ENCODE measurements at places on chromosomes 6 and 20.

DNA sequence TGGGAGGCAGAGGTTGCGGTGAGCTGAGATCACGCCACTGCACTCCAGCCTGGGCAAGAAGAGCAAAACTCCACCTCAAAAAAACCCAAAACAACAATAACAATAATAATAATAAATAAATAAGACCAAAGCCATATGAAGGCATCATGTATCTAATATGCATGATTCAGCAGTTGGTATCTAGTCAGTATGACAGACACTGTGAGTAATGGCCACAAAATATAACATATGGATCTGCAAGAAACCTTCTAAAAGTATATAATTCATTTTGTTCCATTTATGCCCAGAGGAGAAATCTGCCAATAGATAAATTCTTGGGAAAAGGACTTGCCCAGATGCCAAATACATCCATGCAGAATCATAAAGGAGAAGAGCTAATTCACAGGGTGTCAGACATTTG lies 252.3 kb downstream of the BTBD9 start:
- DNase-seq, result no peak

GRCh38 chr6:118787724-118788423 lies 106.1 kb upstream of the ASF1A start:
- DNase-seq, result no peak

GRCh38 chr20:5328268-5328667 lies 11.5 kb upstream of the PROKR2 start:
- no peak for DNase-seq

- DNase-seq, result no peak
Observed at GRCh38 chr6:34390531-34391472, 1.7 kb downstream of the NUDT3 start.

DNA sequence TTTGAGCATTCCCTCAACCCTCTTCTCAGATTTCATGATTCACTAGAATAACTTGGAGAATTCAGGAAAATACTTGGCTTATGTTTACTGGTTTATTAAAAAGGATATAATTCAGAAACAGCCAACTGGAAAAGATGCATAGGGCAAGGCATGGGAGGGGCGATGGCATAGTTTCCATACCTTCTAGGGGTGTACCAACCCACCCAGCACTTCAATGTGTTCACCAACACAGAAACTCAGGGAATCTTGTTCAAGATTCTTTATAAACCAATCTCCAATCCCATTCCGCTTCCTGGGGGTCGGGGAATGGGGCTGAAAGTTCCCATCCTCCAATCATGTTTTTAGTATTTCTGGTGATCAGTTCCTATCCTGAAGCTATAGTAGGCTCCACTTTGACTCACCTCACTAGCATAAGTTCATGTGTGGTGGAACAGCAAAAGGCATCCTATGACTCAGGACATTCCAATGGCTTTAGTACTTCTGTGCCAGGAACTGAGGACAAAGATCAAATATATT lies 164.4 kb downstream of the SIM1 start:
- DNase-seq, result no peak

DNA sequence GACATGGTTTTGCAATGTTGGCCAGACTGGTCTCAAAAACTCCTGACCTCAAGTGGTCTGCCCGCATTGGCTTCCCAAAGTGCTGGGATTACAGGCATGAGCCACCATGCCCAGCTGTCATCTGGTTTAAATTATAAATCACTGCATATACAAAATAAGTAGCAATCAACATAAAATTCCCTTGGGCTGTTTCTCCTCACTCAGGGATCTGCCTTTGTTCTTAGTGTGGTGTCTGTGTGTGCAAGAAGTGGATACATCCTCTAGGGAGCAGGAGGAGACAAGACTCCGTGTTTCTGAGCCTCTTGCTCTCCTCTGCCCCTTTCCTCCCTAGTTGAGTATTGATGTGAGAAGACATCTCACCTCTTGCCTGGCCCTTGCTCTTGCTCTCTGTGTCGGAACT lies 65.2 kb upstream of the ADGRF4 start:
- DNase-seq, result no peak

- DNase-seq, result no peak
Observed at GRCh38 chr6:44859901-44860410, 468.2 kb upstream of the RUNX2 start.

DNA sequence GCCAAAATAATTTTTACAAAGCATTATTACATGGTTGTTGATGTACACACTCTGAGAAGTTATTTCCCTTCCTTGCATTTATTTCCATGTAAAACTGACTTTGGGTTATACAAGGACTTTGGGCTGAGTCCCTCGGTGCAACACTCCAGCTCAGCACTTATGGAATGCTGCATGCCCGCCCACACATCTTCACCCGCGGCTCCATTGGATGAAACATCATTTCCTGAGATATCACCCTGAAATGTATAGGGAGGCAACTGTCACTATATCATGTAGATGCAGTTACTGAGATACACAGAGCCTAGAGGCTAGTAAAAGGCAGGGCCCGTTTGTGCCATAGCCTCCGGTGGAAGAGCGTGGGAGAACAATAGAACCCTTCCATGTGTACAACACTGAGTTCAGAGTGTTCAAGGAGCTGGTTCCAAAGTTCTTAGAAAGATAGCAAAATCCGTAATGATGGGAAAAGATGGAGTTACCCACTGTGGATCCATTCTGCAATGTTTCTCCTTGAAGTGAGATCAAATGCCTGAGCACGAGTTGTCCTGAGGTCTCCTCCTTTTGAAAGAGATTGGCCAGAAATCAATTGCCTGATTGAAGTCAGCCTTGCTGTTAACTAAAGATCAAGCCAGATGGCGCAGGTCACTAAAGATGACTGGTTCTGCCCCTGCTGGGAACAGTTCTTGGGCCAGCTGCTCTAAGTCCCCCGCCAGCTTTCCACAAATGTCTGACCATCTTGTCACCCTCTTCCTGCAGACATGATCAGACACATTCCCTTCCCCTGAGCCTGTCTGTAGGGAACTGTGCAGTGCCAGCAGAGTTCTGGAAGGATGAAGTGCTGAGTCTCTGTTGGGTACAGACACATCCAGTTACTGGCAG lies 100.9 kb upstream of the IYD start:
- no peak for DNase-seq

- no peak for DNase-seq
Observed at GRCh38 chr20:59705651-59706399, 101.5 kb downstream of the PHACTR3 start.

DNA sequence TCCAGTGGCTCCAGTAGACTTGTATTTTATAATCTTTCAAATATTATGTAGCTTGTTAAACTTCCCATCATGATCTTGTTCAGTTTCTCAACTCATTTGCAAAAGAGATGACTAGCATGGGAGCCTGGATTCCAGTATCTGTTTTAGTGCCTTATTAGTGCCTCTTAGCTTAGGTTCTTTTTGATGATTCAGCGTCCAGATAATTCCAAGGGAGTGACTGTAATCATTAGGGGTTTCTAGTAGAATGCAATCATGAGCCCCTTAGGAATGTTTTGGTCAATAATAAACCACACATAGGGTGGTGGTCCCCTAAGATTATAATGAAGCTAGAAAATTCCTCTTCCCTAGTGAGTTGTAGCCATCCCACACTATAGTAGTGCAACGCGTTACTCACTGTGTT lies 7.0 kb downstream of the CD2AP start:
- DNase-seq, result no peak

DNA sequence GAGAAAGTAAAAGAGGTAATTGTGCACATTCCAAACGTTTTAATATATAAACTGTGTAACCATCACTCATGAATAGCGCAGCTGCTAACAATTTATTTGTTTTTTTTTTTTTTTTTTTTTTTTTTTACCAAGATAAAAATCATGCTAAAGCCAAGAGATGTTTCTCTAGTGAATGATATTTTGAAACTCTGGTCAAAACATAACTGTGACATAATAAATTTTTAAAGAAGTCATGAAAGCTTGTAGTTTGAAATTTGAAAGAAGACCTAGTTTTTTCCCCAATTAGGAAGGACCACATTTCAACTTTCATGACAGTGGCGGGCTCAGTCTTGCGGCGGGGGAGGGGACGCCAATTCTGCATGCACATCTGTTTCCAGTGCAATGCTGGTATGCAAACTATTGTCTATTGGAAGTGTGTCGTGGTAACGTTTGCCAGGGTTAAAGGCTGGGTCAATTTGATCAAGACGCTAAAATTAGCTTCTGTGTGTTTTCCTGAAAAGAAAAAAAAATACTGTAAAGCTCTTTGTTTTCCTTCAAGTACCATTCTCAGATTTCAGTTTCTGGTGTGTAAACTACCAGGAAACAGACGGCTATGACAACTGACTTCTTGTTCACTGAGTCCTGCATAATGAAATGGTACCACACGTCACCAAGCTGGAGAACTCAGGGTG lies 211.9 kb downstream of the FOXC1 start:
- DNase-seq, result no peak

DNA sequence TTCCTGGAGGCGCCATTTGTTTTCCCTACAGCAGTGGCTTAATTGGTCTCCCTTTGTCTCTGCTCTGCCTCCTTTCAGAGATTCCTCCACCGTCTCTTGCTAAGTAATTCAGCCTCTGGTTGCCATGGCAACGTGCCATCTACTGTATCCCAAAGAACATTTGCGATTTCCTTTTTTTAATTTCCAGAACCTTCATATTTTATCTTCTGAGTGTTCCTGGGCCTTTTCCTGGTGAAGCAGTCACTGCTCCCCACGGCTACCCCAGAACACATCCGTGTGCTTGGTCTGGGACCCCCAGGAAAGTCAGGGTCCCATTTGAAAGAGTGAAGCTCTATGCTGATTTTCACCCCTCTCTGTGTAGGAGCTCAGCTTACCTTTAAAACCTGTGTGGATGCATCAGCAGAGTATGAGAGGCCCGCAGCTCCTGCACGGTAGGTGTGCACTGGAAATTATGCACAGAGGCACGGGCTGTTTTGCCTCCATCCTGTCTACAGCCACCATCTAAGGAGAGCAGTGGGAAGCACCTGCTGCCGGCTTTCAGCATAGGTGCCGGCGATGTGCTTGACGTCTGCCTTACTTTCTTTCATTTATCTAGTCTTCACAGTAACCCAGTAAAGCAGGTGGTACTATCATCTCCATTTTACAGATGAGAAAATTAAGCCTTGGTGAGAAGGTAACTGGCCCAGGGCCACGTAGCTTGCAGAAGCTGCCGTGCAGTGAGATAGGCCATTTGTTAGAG lies 122.8 kb downstream of the SYCP2 start:
- no peak for DNase-seq

DNA sequence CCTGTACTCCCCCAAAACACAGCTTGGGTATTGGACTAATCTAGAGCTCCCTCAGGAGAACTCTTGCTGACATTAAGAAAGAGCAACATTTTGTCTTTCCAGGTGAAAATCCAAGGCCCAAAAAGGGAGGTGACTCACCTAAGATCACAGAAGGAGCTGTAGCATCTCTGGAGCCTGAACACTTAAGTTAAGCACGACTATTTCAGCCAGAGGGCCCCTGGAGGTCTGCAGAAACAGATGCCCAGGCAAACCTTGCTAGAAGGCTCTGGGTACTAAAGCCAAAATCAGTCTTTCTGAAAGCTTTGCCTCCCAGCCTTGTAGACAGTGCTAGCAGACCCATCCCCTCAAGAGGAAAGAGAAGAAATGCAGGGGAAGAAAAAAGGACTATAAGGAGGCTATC lies 8.8 kb downstream of the EDN1 start:
- no peak for DNase-seq

DNA sequence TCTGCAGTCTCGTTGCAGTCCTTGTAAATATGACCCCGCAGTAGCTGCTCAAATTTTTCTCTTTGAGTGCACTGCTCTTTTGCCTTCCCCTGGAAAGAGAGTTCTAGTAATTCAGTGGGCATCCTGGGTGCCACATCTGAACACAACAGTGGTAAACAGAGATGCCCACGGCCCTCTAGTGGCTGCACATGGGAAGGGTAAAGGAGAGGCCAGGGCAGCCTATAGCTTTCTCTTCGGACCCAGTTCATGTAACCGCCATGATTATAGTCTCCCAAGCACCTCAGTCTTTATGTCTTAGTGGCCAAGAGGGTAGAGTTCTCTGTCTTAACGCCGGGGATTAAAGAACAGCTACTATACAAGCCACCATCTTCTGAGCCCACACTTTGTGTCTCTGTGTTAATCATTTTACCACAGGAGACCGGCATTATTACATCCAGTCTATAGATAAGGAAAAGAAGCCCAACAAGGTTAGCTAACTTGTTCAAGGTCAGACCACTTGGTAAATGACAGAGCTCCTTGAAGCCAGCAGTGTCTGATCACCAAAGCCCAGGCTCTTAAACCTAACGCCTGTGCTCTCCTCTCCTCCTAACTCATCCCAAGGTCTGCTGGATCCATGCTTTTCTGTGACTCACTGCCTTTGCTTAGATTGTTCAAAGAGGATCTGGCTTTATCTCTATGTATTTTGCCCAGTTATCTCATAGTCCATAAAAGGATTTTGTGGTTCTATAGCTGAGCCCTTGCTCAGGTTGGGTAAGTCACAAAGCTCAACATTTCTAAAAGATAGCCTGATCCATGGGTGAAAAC lies 81.8 kb downstream of the ISM1 start:
- no peak for DNase-seq

DNA sequence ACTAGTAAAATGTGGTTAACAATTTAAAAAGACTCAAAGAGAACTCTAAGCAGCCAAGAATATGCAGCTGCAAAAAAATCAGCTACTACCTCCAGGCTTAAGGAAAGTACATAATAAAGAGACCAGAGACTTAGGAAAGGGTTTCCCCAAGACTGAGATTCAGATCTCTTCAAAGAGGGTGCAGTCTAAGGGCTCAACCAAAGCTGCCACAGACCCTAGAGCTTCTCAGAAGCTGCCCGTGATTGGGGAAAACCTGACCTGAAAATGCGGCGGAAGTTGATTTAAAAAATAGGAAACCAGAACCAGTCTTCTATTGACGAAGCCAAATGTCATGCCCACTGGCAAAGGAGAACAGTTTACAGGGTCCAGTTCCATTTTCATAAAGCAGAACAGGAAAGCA lies 516.8 kb upstream of the MARCKS start:
- DNase-seq, result no peak

DNA sequence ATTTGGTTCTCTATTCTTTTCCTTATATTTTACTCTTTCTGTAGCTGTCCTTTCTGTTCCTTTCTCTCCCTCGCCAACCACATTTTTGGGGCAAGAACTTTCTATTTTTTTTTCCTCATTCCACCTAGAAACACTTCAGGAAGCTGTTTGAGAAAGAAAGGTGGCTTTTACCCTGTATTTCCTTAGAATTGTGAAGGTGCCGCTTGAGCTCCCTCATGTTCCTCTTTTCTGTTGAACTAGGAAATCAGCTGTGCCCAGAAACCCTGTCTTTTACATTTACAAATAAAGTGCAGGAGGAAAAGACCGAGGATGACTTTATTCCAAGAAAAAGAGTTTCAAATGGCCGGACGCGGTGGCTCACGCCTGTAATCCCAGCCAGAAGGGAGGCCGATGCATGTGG lies 38.2 kb downstream of the OR2B2 start:
- DNase-seq, result no peak

DNA sequence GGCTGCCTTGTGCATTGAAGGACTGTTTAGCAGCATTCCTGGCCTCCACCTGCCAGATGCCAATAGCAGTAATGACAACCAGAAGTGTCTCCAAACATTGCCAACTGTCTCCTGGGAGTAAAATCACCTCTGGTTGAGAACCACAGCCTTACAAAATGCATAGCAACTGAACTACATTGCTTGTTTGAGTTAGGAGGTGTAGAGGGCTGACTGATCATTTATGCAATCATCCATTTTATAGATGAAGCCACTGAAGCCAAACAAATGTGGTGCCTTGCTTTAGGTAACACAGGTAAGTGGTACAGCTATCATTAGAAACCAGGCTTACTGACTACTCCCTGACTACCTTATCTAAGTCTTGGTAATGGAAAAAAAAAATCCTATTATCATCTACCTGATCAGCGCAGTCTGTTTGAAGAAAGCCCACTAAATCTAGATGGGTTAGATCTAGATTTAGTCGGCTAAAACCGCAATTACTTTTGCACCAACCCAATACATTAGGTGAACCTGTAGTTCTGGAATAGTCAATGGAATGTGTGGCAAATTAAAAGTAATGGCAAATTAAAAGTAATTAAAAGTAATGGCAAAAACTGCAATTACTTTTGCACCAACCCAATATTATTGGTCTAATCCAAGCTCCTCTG lies 47.7 kb upstream of the F13A1 start:
- DNase-seq, result no peak
